ENCODE measurements at places on chromosomes 4 and X. TPM values are rescaled to one million over a fixed set of nuclear protein-coding genes. Genes with fewer than 3 reads are reported as not detected.

The VEGFD gene
- 4.1 TPM for total RNA-seq

The ARAP2 gene
- 10.1 TPM for total RNA-seq

The UGT2B15 gene
- total RNA-seq = not detected

The SLITRK4 gene
- 13.2 TPM for total RNA-seq

The CHRNA9 gene
- not detected for total RNA-seq

The SCD5 gene
- 11.9 TPM for total RNA-seq

The DUX4 gene
- not detected for total RNA-seq

The CSAG3 gene
- not detected for total RNA-seq

The GPR50 gene
- total RNA-seq = not detected

The BTC gene
- total RNA-seq = 3.8 TPM

The F8A2 gene
- not detected for total RNA-seq

The GRID2 gene
- 0.38 TPM for total RNA-seq

The ITGB1BP2 gene
- total RNA-seq = 9.3 TPM

- DNase-seq = no peak
These were observed 230.4 kb downstream of the EDA2R start for GRCh38 chrX:66408507-66408906.

- DNase-seq = no peak
These were observed 52.9 kb downstream of the EPHA5 start for GRCh38 chr4:65617416-65617815.

- DNase-seq = peak; percentile 86
These were observed 47.1 kb upstream of the CLCN4 start for GRCh38 chrX:10109695-10110094.

DNA sequence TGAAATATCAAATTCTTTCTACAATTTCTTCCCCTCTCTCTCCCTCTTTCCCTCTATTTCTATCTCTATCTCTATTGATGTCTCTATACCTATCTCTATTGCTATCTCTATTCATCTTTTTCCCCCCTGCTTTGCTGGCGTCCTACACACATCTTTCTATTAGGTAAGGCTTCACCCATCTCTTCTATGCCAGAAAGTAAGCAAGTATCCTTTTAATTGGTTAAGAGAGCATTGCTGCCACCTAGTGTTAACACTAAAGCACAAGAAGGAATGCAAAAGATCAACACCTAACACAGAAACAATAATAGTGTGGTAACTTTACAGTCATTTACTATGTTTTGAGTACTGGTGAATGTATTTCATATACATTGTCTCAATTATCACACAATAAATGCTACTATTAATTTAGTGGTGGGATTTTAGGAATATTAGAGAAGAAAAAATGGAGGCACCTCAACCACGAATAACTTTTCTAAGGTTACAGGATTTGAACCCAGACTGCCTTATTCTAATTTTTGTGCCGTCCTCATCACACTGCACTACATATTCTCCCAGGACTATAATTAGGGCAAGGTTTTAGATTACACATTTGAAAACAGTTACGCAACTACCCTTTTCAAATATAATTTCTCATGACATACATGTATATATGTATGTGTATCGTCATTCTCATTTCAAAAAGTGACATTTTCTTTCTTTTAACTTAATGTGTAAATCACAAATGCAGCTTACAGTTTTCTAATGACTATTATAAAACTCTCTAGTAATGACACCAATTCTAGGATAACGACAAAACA is 3.7 kb upstream of the C4orf36 start:
- no peak for DNase-seq

DNA sequence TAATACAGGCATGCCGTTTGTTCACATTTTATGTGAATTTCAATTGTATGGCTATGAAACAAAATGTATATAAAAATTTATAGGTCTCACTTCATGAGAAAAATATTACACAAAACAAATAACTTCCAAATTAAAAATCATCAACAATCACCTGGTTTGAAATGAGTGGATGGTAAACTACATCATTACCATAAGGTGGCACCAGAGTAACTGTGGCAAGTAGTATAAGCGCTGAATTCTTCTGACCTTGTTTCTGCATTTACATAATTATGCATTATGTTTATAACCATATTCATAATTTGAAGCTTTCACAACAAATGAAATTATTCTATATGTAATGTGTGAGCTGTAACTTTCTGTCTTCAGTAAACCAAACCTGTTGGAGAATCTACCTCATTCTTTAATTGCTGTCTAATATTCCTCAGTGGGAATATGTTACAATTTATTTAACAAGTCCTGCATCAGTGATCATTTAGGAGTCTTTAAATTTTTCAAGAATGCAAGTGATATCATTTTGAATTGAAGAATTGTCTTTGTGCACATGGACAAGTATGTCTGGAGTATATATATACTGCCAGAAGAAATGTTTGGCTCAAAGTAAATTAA is 55.2 kb downstream of the MMRN1 start:
- no peak for DNase-seq

DNA sequence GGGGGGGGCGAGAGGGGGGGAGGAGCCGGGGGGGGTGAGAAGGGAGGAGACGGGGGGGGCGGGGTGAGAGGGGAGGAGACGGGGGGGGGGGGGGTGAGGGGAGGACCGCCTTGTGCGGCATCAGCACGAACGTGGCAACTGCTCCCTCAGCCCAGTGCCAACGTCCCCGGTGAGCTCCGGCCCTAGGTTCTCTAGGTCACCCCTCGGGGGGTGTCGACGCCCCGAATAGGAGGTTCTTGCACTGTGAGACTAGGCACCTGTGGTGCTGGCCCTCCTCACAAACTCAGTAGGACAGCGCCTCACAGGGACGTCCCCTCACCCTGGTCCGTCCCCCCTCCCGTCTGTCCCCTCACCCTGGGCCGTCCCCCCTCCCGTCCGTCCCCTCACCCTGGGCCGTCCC is 21.5 kb upstream of the GTPBP6 start:
- peak; percentile 55 for DNase-seq

- no peak for DNase-seq
These were observed 151.8 kb downstream of the SLC7A11 start for GRCh38 chr4:138090150-138090917.

DNA sequence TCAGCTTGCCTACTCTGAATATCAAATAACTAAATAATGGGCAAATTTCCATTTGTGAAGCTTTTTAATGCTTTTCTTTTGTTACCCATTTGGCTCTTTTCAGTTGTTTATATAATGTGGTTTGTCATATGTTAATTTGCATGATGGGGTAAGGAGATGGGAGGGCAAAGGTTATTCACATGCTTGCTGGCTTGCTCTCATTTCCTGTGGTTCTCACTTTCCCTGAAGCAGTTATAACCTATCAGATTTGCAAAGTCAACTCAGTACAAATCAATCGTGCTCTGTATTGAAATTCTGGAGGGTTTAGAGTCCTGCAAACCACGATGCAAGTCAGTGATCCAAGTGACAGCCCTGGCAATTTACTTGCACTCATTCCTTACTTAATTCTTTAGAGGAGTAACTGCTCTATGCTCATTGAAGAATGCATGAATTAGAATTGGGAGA is 711.2 kb downstream of the ADGRL3 start:
- DNase-seq = no peak

DNA sequence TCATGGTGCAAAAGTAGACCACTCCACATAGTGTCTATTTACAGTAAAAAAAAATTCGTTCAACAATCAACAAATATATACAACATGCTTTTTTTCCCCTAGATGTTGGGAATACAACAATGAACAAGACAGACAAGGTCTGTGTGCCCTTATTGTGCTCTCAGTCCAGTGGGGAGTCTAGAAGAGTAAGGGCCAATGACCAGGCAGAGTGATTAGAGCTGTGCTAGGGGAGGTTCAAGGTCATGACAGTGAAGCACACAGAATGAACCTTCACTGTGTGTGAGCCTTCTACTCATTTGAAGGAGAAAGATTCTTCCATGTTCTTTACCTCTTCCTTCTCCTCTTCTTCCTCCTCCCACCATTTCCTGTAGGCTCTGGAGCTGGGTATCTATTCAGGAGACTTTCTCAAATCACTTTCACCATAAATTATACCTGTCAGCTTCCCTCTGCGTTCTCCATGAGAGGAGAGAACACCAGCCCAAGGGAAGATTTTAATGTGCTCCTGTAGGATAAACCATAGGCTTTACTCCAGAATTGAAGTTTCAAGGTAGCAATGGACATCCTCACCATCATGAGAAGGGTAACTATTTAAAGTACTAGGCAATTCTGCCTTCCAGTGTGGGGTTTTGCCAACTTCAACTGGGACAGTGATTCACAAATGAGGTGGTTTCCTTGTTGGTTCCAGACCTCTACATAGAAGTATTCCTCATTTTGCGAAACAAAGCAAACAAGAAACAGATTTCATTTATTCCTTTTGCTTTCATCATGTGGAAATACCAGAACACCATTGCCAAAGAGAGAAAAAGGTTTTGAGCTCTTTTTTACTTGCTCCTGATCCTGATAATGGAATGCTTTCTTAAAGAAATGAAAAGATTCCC is 246.9 kb upstream of the GPC4 start:
- no peak for DNase-seq

- no peak for DNase-seq
These were observed 24.5 kb upstream of the KDM5C start for GRCh38 chrX:53249408-53250042.

DNA sequence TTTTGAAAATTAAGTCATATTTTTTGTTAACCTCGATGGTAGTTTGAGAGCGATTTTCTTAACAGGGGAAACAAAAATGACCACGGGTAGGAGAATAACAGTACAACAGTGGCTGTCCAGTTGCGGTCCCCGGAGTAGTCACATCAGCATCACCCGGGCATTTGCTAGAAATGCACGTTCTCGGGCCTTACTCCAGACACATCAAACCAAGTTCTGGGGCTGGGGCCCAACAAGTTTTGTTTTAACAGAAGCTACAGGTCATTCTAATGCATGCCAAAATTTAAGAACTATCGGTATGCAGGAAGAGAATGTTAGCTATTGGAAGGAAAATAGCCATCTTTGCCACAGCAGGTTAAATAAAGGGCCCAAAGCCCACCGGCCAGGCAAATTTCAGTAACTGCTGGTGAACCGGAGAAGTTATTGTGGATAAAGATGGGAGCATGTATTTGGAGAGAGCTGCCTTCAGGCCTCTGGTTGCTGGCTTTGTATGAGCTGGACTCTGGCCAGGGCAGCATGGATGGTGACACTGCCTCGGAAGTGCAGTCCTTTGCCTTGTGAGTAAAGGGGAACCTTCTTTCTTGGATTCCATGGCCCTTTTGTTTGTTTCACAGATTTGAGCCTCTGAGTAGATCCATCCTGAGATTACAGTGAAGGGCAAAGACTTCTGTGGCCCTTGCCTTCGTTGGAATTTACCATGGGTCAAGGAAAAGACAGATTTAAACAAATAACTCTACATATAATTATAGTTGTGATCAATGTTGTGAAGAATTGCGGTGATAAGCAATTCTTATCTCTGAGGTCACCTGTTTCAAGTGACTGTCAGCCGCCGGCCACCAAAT is 62.1 kb downstream of the TBC1D14 start:
- DNase-seq = no peak

DNA sequence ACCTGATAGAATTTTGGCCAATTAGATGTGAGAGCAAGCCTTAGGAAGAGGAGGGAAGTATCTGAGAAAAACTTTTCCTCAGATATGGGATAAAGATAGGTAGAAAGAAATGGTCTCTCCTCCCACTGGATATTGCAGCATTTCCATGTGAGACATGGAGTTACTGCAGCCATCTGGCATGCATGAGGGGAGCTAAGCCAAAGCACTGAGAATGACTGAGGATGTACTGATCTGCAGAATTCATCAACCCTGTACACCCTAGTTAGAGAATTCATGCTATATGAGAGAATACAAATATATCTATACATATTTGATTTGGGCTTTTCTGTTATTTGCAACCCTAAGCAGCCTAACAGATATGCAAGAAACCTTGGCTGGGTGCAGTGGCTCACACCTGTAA is 52.5 kb upstream of the RPL34 start:
- no peak for DNase-seq

- DNase-seq = no peak
These were observed 207.9 kb upstream of the FAM241A start for GRCh38 chr4:111937368-111937767.

DNA sequence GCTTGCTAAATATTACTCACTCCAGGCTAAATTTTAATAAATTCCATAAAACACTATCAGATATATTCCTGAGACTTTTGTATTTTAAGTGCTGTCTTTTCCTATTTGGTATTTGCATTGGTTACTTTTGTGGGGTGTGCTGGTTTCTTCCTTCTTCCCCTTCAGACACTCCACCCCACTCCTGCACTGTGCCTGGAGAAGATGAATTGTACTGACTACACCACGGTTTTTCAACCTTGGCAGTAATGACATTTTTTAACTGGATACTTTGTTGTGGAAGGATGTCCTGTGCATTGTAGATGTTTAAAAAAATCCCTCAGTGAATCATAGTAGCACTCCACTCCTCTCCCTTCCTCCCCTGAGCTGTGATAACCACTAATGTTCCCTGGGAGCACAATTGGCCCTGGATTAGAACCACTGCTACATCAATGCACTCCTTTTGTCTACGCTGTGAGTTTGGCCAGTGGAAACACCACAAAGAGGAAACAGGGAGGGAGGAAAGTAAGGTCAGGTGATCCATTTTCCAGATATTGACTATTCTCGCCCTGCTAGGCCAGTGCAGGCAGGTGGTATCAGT is 36.3 kb downstream of the SNCA start:
- DNase-seq = no peak

GRCh38 chr4:98865059-98865458 is 63.9 kb downstream of the EIF4E start:
- no peak for DNase-seq

DNA sequence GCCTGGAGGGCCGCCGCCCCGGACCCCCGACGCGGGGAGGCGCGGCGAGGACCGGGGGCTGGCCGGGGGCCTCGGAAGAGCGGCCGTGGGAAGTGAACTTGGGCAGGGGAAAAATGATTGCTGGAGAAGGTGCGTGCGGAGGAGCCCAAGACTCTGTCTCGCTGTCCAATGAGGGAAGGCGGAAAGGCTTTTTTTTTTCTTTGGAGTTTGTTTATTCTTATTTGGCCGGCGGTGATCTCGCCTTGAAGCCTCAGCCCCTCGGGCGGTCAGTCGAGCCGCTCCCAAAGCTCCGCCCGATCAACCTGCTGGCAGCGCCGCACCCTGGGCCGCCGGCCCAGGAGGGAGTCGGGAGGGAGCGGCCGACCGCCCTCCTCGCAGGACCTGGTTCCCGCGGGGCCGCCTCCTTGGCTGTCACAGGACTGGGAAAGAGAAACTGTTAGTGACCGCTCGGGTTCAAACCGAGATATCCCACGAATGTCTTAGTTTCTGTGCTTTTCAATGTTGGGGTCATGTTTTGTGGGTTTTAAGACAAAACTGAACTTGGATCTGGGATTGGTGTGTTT is 2.5 kb downstream of the CPEB2 start:
- DNase-seq = peak; percentile 94

- DNase-seq = no peak
These were observed 229.7 kb downstream of the GBA3 start for GRCh38 chr4:22922426-22922825.

GRCh38 chr4:124710911-124711310 is 1.6 kb downstream of the ANKRD50 start:
- DNase-seq = no peak

DNA sequence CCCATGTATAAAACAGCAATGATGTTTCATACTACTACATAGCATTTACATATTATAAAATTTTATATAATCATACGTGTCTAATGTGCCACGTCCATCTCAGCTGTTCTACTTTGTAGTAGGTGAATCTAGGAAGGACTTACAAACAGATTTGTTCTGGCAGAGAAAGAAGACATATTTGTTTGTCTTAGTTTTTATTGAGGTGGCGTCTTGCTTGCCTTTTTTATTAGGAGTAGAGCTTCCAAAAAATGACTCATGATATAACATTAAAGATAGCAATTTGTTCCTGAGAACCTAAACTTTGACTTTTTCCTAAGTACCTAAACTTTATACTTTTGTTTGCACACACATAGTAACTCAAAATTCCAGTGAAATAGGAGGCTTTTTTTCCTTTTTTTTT is 64.6 kb downstream of the CLDN22 start:
- no peak for DNase-seq

- DNase-seq = no peak
These were observed 37.3 kb upstream of the BBS12 start for GRCh38 chr4:122695226-122695625.
